Fibroblast of skin of left quadriceps (primary cell): ENCODE measurements at places on chromosomes 3 and 15.

DNA sequence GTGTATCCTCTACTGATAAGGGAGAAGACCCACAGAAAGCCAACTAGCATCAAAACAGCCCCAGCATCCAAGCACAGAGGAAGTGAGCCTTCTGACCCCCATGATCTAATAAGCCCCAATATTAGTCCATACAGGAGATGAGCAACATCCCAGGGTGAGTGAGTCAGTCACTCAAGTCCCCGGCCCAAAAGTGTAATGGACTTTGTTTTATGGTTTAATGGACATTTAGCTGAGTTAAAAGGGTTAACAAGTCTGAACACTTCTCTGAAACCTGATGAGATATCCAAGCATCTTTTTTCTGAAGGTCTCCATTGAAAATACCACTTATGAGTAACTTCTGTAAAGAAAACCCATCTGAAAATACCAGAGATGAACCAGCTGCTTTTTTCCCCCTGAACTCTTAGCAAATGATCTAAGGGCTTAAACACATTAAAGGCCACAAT, 115.6 kb downstream of the GREM1 start:
- no peak for DNase-seq

DNA sequence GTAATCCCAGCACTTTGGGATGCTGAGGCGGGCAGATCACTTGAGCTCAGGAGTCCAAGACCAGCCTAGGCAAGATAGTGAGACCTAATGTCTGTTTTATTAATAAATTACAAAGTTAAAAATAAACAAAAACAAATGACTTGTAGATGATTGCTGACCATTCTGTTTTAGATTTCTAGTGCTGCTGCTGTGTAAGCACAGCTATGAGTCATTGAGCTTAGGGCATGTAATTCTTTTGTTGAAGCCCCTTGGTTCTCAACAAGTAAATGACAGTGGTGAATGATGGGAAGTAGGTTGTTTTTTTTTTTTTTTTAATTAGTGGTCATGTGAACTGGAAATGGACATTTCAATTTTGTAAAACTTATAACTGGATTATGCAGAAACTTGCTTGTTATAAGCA, 63.3 kb downstream of the LEO1 start:
- no peak for DNase-seq

DNA sequence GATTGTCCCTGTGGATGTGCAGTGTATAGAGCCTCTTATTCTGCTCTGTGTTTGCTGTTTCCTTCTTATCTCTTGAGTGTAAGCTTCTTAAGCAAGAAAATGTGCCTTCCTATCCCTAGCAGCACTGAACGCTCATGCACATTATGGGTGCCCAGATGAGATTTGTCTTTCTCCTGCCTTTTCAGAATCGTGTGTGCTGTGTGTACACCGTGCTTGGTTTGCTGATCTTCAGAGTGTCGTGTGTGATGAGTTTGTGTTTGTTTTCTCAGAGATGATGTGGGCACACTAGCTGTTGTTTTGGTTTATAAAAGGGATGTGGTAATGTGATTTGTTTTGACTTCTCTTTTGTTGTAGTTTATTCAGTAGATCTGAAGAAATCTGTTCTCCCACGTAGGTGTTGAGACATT, 19.7 kb downstream of the GPR171 start:
- no peak for DNase-seq

DNA sequence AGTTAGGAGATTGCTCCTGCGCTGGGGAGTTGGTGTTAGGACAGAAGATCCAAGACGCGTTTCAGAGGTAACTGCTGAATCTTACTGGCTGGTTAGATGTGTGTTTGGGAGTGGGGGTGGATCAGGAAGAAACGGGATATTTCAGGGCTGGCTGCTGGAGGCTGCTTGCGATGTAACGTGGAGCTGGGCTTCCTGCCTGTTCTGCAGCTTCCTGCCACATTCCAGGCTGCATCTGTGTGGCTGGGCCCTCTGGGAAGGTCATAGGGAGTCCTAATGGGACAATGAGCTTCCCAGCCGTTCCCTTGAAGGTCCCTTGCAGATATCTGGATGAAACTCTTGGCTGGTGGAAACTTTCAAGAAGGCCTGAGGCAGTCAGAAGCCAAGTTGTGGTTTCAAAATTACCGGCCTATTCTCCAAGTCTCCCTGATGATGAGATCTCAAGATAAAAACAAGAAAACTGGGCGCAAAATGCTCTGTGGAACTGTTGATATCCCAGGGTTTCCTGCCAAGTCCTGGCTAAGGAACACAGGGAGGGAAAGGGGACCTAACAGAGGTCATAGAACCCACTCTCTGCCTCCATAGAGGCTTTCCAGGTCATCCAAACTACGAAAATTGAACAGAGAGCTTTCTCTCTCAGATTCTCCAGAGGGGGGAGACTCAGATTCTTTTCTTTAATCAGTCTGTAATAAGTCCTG, 67.0 kb downstream of the NOX5 start:
- DNase-seq: no peak

GRCh38 chr15:62853841-62854225, 188.7 kb upstream of the TPM1 start:
- DNase-seq: no peak

DNA sequence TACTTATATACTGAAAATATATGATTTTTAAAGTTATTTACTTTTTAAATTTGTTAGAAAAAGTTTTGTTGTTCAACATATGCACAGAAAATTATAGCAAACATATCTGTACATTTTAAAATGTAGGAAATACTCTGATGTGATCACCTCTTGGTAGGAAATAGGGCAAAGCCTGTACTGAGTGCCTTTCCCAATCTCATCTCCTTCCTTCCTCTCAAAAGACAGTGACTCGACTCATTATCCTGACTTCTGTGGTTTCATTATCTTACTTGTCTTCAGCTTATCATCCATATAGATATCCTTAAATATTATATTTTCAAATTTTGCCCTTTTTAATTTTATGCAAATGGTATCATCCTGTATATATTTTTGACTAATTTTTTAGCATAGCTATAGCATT, 18.4 kb upstream of the ALCAM start:
- DNase-seq: no peak

- no peak for DNase-seq
Measured at GRCh38 chr3:160150525-160150924, 74.7 kb upstream of the C3orf80 start.

DNA sequence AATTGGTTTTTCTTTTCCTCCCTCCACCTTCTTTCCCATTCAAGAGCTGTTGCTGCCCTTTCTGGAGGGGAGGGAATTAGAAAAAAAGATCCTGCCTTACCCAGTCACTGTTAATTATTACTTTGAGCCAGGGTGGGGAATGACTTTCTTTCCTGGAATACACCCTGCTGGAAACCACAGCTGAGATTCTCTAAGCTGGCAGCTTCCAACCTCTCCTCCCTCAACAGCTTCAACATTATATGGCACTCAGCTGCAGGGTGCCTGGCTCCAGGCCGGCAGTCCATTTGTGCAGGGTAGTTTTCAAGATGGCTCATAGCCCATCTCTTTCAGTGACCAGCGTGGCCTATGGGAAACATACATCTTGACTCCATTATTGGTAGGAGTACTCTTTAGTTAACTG, 105.8 kb downstream of the UBE3A start:
- no peak for DNase-seq

DNA sequence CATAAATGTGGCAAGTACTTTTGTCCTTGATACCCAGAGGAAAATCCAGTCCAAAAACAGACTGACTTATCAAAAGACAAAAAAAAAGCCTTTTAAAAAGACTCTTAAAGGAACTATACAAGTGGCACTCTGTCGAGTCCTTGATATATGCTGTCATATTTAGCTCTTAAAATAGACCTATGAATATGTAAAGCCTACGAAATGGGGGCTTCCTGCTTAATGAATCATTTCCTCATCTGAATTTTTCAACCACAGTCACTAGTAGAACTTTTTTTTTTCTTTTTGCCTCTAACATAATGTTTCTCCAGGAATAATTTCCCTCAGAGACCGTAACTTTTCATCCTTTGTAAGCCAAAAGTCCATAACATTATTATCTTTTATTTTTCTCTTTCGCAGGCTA, 95.8 kb downstream of the P3H2 start:
- no peak for DNase-seq

DNA sequence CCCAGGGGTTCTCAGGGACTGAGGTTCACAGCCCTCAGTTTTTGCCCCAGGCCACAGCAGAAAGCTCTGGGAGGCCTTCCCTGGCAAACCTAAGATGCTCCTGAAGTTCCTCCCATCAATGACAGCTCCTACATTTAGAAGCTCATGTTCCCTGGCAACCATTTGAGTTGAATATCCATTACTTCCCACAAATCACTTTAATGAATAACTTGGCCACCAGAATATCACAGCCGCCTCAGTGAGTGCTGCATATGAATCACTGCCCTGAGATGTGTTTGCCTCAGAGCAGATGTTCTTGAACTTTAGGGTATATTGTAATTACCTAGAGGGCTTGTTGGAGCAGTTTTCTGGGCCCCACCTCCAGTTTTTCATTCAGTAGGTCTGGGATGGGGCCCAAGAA, 27.4 kb downstream of the SLCO2A1 start:
- peak; percentile 68 for DNase-seq

- no peak for DNase-seq
Measured at GRCh38 chr3:133426721-133427120, 26.9 kb downstream of the BFSP2 start.

DNA sequence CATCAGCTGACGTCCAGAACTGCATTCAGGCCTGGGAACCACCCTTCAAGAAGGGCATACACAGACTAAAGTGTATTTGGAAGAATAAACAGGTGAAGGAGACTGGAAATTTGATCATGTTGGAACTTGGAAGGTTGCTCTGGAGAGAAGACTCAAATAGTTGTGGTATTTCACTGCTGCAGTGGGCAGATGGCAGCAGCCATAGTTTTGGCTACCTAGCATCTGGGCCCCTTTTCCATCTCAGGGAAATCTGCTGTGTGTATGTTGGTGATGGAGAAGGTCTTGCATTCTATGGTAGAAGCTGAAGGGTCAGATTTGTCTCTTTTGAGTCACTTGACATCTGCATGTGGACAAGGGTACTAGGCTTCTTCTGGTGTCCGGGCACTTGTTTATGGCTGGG, 114.4 kb upstream of the FGF7 start:
- DNase-seq: no peak

DNA sequence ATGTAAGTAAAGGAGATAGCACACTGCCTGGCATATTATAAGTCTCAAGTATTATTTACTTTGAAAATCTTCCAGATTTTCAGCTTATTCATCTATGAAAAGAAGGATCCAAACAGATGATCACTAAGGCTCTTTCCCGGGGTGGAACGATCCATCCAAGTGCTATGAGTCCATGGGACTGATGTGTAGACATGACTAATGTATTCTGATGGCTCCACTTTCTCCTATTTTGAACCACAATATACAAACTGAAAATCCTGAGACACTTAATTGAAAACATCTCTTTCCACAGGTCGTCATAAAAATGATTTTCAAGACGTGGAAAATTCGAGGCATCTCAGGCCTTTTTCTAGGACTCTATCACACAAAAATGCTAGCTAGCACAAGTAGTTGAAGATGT, 33.4 kb upstream of the CHRM5 start:
- DNase-seq: peak; percentile 67

GRCh38 chr15:22949074-22949547, 31.1 kb downstream of the CYFIP1 start:
- peak; percentile 36 for DNase-seq

DNA sequence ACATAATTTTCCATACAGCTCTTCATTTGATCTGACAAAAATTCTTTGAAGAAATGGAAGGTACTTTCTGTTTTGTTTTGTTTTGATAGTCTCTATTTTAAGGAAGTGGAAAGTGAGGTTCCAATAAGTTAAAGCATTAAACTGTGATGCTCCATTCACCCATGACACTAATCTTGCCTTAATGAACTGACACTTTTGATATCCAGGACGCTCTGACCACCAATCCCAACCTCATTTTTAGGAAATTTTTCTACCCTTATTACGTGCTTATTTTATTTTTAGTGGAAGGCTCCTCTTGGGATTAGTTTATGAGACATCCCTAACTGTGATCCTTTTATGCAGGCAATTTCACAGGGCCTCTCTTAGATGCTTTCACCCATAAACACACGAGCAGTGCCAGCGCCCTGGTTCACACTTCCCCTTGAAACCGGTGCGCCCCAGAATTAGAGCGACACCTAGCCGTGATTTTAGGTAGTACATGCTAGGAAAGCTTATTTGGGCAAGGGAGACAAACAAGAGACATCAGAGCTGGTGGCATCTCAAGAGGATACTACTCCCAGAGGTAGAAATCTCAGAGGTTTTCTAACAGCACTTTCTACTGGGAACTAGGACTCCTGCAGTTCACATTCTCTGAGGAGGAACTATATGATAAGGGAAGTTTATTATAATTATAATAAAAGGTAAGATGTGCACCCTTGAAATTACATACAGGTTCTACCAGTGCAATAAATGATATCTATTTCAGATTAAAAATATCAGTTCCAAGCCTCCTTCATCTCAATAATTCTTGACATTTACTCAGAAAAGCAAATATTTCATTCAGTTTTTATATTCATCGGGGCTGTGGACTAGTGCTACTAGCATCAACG, 173.9 kb downstream of the SLC9A9 start:
- DNase-seq: peak; percentile 43

- no peak for DNase-seq
Measured at GRCh38 chr3:46480491-46481195, 15.9 kb upstream of the LTF start.

DNA sequence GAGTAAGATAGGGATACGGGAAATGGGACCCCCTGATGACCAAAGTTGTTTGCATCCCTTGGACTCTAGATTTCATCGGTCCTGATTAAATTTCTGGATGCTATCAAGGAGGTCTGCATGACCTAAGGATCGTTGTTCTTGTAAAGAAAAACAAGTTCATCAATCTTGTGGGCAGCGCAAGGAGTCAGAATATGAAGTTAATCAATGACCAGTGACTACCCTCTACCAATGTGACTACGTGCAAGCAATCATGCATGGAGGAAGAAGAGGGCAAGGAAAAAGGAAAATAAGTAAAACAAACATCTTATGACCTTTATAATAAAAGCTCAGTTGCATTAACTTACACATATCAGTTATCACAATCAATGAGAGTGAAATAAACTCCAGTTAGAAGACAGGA, 139.7 kb downstream of the RTP4 start:
- no peak for DNase-seq

- DNase-seq: no peak
Measured at GRCh38 chr3:10855083-10855870, 39.2 kb downstream of the SLC6A11 start.

DNA sequence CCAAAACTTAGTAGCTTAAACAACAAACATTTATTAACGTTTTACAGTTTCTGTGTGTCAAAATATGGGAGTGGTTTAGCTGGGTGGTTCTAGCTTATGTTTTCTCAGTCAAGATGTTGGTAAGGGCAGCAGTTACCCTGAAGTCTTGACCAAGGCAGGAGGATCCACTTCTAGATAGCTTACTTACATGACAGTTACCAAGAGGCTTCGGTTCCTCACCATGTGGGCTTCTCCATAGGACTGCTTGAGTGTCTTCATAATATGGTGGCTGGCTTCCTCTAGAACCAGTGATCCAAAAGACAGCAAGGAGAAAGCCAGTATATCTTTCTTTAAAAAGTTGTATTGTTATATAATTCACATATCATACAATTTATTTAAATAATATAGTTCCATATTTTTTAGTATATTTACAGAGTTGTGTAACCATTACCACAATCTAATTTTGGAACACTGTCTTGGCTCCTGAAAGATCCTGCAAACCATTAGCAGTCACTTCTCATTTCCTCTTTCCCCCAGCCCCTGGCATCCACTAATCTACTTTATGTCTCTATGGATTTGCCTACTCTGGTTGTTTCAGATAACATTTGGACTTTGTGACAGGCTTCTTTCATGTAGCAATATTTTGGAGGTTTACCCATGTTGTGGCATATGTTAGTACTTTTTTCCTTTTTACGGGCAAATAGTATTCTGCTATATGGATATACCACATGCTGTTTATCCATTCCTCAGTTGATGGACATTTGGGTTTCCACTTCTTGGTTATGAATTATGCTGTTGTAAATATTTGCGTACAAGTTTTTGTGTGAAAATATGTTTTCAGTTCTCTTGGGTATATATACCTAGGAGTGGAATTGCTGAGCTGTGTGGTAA, 33.3 kb downstream of the MAPK6 start:
- no peak for DNase-seq
